ENCODE measurements at places on chromosomes 2 and 18. TPM values are rescaled to one million over a fixed set of nuclear protein-coding genes. Genes with fewer than 3 reads are reported as not detected.

Gene CELF4
- total RNA-seq: not detected

Gene REEP1
- 1.1 TPM for total RNA-seq

Gene COLEC11
- total RNA-seq: not detected

Gene KATNAL2
- 3.0 TPM for total RNA-seq

Gene ITGA4
- 23.5 TPM for total RNA-seq

Gene ZSWIM2
- total RNA-seq: not detected

Gene CNTNAP5
- 0.30 TPM for total RNA-seq

Gene GRHL1
- 2.5 TPM for total RNA-seq

Gene OTOS
- not detected for total RNA-seq

Gene DOCK10
- total RNA-seq: 7.7 TPM

Gene CNRIP1
- 4.4 TPM for total RNA-seq
